ENCODE measurements at places on chromosomes 5 and 9.

GRCh38 chr9:93670208-93671019 lies 94.0 kb downstream of the PHF2 start:
- DNase-seq, result no peak

DNA sequence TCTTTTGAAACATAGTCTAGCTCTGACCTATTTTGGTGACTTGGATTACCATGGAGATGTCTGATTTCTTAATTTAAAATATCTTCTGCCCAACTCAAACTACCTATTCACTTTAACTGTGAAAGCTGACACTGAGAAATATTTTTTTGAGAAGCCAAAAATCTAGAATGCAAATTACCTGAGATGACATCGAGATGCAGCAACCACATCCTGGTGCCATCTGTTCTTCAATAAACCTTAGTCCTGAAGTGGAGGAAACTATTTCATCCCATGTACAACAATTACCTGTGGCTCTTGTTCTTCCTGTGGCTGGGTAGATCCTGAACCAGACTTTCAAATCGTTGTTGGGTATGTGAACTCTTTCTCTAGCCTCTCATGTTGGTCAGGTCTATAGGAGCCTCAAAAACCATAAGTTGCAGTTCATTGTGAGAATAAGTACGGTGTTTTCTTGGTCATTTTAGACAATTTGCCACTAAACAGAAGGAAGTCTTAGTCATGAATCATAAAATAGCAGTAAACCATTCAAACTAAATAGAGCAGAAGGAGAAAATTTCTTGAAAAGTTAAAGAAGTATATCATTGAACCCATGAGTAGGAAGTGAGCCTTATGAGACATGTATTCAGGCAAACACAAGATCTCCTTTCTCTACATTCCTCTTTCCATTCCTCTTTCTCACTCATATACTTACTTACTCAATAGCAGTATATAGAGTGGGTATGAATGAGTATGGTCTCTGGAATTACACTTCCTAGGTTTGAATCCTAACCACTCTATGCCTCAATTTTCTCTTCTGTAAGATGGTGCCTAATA lies 176.0 kb downstream of the HMHB1 start:
- no peak for DNase-seq

DNA sequence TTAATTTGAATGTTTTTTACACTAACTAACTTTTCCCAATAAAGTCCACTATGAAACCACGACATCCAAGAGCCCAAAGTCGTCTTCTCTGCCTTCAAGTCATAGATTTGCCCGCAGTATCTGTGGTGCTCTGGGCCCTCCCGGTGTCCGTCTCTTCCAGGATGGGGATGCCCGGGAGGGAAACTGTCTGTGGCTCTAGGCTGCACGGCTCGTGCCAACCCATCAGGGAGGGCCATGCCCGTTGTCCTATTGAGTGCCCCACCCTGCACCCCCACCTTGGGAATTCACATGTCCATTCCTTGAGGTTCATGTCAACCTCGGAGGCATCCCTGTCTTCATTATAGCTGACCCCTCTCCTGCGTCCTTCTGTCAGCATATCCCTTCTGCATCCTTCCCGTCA lies 59.8 kb upstream of the LRRTM2 start:
- DNase-seq, result no peak

GRCh38 chr9:36822201-36822600 lies 211.9 kb downstream of the PAX5 start:
- no peak for DNase-seq

DNA sequence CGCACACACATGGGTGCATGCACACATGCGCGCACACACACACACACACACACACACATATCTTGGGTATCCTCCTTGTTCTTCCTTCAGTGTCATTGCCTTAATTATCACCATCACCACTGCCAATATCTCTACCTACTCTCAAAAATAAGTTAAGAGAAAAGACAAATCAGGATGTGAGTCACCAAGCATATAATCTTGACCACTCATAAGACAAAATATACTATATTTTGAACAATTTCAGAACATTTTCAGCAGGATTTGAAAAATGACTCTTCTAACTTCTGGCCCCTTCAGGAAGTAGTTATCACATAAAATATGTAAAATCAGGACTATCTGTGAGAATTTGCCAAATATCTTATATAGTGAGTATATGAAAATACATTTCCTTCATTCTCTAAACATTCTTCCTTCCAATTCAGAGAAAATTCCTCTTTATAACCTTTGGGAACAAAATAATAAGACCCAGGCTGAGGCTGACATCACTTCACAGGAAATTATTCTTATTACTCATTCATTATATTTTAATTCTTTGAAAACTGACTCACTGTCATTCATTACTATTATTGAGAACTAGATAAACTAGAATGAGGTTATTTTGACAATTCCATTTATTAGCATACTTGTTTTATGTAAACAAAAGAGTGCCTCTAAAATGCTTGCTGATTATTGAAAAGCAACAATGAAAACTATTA lies 772.0 kb upstream of the ACO1 start:
- no peak for DNase-seq

- DNase-seq, result no peak
These were observed 30.3 kb downstream of the SLC25A48 start for GRCh38 chr5:135864503-135865435.

GRCh38 chr5:95720094-95720786 lies 10.9 kb upstream of the RHOBTB3 start:
- DNase-seq, result no peak

DNA sequence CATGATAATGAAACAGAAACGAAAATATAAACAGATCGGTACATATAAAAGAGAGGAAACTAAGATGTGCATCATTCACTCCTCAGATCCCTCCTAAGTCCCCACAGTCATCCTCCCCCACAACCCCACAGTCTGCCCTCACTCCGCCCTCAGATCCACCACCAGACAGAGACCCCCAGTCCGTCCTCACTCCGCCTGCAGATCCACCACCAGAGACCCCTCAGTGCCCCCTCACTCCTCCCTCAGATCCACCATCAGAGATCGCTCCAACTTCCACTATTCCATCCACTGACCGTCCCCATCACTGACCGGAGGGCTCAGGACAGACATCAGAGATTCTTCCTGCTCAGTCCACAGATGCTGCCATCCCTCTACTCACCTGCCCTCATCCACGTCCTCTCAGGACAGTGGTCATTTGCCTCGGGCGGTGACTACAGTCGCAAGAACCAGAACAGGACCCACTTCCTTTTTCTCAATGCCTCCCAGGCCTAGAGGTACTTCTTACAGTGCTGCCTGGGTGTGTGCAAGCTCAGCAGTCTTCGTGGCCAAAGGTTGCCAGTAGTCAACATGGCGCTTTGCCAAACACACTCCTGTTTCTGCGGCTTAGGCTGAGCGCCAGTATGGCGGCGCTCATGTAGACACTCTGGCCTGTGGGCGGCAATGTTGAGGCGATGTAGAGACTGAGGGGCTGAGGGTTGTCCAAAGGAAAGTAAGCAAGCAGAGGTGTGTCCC lies 8.3 kb upstream of the SPATA31C1 start:
- no peak for DNase-seq

DNA sequence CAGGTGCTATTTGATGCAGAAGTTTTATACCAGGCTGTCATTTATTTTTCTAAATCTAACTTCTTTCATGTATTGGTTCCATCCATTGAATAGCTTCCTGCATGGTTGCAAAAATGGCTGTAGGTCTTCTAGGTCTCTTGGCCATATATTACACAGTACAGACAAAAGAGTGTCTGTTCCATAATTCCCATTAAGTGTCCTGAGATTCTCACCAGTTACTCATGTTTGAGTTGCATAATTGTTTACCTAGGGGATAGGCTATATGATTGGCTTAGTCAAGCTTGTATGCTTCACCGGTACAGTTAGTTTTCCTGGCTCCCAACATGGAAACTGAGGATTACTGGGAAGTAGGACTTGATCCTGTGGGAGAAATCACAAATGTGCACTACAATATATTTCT lies 399.4 kb upstream of the NUDT12 start:
- no peak for DNase-seq

- DNase-seq, result no peak
These were observed 41.0 kb downstream of the BASP1 start for GRCh38 chr5:17258431-17258830.

GRCh38 chr9:99606296-99606695 lies 215.4 kb upstream of the NR4A3 start:
- DNase-seq, result no peak

GRCh38 chr5:10276691-10277090 lies 26.6 kb downstream of the CCT5 start:
- no peak for DNase-seq

GRCh38 chr5:44387921-44388320 lies 1.3 kb downstream of the FGF10 start:
- DNase-seq, result no peak

- DNase-seq, result no peak
These were observed 477.3 kb downstream of the GABRG2 start for GRCh38 chr5:162544905-162545304.

- DNase-seq, result no peak
These were observed 59.6 kb upstream of the SPATA31C2 start for GRCh38 chr9:88197781-88198340.

- DNase-seq, result no peak
These were observed 50.2 kb upstream of the RIC1 start for GRCh38 chr9:5578698-5579085.

DNA sequence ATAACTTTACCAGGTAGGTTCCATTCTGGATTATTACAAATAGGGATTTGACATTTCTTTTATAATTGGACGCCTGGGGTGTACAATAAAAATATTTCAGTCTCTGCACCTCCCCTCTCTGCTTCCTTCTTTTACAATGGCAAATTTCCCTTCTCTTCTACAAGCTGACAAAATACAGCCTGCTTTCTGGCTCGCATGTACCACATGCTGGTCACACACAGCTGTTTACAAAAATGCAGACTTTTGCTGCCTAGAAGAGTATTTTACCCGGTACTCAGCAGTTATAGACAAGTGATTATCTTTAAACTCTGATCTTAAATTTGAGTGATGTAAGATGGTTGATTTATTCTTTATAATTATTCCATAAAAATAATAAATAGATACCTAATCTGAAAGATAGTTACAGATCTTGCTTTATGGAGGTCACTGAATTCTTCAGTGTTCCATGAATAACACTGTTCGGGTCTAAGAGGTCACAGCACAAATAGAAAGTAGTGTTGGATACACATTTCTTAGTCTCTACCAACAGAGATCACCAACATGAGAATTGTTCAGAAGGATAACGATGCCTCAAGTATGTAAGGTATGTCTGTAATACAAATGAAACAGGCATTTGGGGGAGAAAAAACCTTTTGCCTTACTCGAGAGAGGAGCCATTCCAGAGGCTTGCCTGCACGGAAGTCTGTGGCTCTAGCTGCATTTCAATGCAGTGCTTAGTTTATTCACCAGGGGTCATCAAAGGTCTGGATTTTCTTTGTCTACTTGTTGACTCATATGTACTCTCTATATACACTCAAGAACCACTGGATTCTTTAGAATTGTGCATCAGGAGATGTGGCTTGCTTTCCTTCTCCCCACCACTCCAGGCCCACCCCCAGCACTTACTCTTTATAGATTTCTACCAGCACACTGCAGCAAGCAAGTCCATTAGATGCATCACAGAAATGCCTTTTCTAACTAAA lies 206.6 kb upstream of the RFX3 start:
- DNase-seq, result peak; percentile 41

- DNase-seq, result no peak
These were observed 53.8 kb downstream of the NFIB start for GRCh38 chr9:14260101-14260500.

GRCh38 chr9:35910613-35911359 lies 1.5 kb downstream of the SPAAR start:
- peak; percentile 40 for DNase-seq

DNA sequence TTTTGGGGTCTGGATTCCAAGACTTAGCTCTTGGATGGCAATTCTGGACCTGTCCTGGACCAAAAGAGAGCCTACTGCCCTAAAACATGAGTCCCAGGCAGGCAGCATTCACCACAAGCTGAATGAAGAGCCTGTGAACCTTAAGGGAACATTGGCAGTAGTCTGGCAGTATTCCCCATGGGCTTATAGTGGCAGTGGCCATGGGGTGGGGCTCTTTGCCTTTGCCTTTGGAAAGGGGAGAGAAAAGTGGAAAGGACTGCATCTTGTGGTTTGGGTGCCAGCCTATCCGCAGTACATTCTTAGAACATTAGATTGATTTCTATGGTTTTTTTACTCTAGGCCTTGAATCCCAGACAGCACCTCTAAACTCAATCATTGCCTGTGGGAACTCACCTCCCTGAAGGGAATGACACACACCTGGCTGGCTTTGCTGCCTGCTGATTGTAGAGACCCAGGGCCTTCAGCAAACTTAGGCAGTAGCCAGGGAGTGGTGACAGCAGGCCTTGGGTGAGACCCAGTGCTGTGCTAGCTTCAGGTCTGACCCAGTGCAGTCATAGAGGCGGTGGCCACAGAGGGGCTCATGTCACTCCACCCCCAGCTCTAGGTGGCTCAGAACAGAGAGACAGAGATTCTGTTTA lies 216.3 kb downstream of the CETN3 start:
- DNase-seq, result no peak

DNA sequence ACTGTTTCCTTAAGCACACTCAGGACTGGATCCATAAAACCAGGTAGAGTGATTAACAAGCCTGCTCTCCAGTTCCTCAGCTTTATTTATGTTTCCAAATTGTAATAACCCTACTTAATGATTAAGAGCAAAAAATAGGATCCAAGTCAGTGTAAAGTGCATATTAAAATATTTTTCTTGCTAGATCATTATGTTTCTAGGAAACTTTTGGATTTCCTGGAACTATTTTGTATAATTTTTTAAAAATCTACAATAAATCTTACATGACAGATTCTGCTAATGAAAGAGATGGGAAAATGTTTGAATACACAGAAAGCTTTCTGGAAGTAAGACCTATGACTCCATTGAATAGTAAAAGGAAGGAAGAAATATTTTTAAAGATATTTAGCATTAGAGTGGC lies 35.5 kb downstream of the BHMT start:
- no peak for DNase-seq

- DNase-seq, result no peak
These were observed 227.4 kb downstream of the DENND1A start for GRCh38 chr9:123702483-123702882.

- no peak for DNase-seq
These were observed 866.0 kb downstream of the PTPRD start for GRCh38 chr9:9746826-9747225.

- peak; percentile 90 for DNase-seq
These were observed 32.1 kb upstream of the SPRY4 start for GRCh38 chr5:142356716-142357468.

DNA sequence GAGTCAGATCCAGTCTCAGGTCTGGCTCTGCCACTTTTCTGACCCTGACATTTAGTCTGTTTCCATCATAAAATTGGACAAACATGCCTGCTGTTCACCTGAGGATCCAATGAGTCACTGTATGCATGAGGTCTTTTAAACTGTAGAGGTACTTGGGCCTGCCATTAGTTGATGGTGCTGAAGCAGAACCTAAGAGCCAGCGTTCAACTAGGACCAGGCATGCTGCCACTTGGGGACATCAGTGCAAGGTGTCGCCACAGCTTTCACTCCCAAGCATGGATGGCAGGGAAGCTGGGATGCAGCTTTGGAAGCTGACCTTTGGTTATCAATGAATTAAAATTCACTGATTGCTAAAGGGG lies 37.1 kb downstream of the NEUROG1 start:
- DNase-seq, result no peak

GRCh38 chr9:118059484-118060278 lies 355.5 kb downstream of the TLR4 start:
- peak; percentile 10 for DNase-seq

GRCh38 chr5:148401604-148402003 lies 17.8 kb downstream of the FBXO38 start:
- no peak for DNase-seq
